ENCODE measurements at places on chromosomes 12 and 14.

DNA sequence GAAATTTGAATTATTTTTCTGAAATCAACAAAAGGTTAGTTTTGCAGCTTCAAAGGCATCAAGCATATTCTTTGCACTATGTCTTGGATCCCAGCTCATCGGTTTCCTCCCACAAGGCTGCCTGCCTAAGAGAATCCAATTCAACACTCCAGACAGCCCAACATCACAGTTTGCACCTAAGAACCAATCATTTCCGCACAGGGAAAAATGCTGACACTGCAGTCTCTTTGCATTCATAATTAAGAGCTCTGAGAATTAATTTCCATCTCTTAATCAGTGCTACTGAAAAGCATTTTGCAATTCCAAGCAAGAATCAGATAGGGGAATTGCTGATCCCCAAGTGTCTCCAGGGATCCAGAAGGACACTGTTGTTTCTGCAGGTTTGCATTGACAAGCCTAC lies 175.9 kb downstream of the PIWIL1 start:
- DNase-seq, result no peak

DNA sequence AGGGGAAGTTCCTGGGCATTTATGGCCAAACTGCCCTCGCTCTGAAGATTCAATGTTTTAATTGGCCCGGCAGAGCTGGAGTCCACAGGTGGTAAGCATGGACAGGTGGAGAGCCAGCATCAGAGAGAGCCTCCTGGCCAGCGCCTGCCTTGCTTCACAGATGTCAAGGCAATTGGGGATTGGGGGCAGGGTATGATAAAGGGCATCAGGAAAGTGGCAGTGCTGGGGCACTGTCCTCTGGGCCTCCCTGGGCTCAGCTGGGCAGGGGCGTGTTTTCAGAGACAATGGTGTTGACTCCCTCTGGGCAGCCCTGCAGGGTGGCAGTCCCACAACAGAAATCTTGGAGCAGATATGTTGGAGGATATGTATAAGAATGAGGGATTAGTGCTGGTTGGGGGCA lies 237.3 kb downstream of the CACNA1C start:
- no peak for DNase-seq

DNA sequence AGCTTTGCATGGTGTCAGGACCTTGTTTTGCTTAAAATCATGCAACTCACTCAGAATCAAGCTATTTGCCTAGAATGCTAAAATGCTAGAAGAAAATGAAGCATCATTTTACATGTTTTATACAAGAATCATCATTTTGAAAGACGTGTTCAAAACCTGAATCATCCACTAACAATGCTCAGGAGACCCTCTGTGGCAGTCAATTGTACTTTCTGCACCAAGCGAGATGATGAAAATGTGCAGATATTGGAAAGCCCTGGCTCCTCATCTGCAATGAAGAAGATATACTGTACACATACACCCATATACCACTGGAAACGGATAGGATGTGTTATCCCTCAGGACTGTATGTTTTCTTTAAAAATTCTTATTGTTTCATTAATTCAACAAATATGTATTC lies 92.7 kb downstream of the DYRK2 start:
- DNase-seq, result no peak

DNA sequence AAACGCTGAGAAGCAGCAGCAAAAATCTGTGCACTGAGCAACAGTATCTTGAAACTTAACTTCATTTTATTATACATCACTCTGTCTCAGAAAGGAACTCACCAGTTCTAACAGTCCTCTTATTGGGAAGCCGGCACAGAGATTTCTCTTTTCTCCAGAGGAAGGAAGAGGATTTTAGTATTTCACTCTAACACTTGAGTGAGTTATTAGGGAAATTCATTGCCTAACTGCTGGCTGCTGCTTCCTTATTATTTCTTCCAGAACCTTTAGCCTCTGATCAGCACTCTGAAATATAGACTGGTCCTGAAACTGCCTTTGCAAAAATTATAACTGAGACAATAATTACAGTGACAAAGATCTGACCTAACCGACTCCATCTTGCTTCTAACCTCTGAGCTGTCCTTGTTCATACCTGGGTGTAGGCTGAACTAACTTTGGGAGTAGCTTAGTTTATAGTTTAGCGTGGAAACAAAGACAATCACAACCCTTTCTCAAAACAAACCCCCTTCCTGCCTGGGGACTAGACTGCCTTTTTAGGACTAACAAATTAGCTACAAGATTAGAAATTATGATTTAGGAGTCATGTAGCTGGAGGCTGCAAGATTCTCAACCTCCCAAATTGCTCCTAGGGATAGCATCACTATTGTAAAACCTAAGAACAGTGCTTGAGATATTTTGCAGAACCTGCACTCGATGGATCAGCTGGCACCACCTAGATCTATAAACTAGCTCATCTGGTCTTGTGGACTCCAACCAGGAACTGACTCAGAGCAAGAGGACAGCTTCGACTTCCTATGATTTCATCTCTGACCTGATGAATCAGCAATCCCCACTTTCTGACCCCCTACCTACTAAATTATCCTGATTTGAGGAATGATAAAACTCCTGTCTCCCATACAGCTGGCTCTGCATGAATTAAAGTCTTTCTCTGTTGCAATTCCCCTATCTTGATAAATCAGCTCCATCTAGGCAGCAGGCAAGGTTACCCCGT lies 117.5 kb downstream of the DYRK2 start:
- no peak for DNase-seq

GRCh38 chr14:62101673-62102348 lies 339.6 kb downstream of the SNAPC1 start:
- no peak for DNase-seq
